Skin of body (tissue), 3 donors: ENCODE measurements at places on chromosomes 2 and 18. TPM values are rescaled to one million over a fixed set of nuclear protein-coding genes. Genes with fewer than 3 reads are reported as not detected.

The CCDC85A gene
- 3.6 TPM for total RNA-seq

The KIF1A gene
- total RNA-seq: 0.89 TPM

GRCh38 chr2:146244131-146244530, 1600.7 kb upstream of the ACVR2A start:
- DNase-seq: no peak

DNA sequence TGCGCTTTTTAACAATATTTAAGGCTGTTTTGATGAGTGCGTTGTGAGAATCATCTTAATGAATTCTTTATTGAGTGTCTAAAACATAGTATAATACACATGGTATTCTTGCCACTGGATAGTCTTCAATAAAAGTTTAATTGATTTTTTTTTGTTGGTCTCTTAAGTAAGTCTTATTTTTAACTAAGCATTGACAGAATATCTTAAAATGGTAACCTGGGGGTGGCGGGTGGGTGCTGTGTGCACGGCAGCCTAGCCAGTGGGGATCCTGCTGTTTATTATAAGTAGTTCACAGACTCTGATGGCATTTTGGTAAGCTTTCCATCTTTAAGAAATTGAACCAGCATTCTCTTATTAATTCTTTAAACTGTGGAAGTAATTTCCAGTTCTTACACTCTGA, 6.0 kb downstream of the SOX11 start:
- no peak for DNase-seq

DNA sequence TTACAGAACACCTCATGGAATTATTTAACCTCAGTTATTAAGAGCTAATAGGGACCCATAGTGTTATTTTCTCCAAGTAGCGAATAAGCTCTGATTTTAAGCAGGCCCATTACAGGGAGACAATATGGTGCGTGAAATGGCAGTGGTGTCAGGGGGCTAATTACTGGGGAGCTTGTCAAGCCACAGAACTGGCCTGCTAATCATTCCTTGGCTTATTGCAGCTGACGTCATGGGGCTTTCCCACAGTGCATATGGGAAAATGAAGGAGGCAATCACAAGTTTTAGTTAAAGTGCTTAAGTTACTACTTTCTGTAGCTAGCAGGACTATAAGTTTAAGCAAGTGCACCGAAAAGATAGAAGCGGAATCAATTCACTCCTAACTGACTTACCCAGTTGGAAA, 262.5 kb downstream of the TGIF1 start:
- no peak for DNase-seq

GRCh38 chr2:181174611-181175580, 194.5 kb downstream of the UBE2E3 start:
- peak; percentile 69 for DNase-seq

The LOXL3 gene
- total RNA-seq: 3.7 TPM

GRCh38 chr2:102726128-102727087, 35.4 kb upstream of the TMEM182 start:
- no peak for DNase-seq

- DNase-seq: no peak
Measured at GRCh38 chr18:56409736-56410135, 228.7 kb downstream of the TXNL1 start.

DNA sequence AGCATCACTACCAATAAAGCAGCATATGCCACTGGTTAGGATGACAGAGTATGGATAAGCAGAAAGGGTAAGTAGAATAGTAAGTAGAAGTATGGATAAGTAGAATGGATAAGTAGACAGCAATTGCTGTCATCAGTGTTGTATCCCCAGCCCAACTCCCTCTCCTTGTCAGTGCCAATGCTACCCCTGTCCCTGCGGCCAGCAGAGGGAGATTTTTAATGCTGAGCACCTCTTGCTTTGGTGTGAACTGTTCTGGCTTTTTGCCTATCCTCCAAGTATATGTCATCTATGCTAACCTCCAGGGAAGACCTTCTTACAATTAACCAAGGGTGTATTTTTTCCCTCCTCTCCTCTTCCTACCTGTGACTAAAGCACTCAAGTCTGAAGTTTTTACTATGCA, 136.7 kb upstream of the SPHKAP start:
- no peak for DNase-seq

The TRIM43 gene
- 0.10 TPM for total RNA-seq

GRCh38 chr2:207362716-207363115, 167.0 kb upstream of the CREB1 start:
- no peak for DNase-seq

- DNase-seq: no peak
Measured at GRCh38 chr2:232489516-232490220, 2.0 kb upstream of the ECEL1 start.
